Adipocyte (in vitro differentiated cells): ENCODE measurements at places on chromosomes 3 and 15.
A peak's percentile ranks its signal among the peaks of the same experiment; 100 is the strongest.

- no peak for DNase-seq
Measured at GRCh38 chr3:180288816-180289215, 252.1 kb upstream of the PEX5L start.

GRCh38 chr3:66297260-66297873 lies 76.6 kb downstream of the SLC25A26 start:
- peak; percentile 21 for DNase-seq

DNA sequence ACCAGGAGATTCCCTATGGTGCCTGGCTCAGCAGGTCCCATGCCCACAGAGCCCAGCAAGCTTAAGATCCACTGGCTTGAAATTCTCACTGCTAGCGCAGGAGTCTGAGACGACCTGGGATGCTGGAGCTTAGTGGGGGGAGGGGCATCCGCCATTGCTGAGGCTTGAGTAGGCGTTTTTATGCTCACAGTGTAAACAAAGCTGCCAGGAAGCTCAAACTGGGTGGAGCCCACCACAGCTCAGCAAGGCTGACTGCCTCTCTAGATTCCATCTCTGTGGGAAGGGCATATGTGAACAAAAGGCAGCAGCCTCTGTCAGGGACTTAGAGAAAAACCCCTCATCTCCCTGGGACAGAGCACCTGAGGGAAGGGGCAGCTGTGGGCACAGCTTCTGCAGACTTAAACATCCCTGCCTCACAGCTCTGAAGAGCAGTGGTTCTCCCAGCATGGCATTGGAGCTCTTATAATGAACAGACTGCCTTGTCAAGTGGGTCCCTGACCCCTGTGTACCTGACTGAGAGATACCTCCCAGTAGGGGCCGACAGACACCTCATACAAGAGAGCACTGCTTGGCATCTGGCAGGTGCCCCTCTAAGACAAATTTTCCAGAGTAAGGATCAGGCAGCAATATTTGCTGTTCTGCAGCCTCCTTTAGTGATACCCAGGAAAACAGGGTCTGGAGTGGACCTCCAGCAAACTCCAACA lies 231.5 kb upstream of the SETMAR start:
- no peak for DNase-seq

DNA sequence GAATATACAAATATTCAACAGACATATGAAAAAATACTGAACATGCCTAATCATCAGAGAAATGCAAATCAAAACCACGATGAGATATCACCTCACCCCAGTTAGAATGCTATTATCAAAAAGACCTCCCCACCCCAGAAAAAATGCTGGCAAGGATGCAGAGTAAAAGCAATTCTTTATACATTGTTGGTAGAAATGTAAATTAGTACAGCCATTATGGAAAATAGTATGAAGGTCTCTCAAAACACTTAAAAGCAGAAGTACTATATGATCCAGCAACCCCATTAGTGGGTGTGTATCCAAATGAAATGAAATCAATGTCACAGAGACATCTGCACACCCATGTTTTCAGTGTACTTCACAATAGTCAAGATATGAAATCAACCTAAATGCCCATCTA lies 308.7 kb downstream of the CHST2 start:
- DNase-seq = no peak

DNA sequence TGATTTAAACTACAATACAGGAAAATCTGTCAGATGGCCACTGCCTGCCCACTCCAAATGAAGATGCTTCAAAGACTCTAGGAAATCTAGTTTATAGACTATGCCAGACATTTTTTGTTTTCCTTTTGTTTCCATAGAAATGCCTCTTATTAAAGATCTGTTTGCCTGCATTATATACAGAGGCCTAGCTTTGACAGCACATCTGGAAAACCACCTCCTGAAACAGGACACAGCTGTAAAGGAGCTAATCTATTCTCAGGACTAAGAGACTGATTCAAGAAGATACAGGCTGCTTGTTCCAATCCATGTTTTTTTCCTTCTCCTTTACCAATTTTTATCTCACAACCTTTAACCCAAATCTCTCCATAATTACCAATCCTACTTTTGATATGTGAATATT lies 75.3 kb upstream of the STRIT1 start:
- DNase-seq = no peak

DNA sequence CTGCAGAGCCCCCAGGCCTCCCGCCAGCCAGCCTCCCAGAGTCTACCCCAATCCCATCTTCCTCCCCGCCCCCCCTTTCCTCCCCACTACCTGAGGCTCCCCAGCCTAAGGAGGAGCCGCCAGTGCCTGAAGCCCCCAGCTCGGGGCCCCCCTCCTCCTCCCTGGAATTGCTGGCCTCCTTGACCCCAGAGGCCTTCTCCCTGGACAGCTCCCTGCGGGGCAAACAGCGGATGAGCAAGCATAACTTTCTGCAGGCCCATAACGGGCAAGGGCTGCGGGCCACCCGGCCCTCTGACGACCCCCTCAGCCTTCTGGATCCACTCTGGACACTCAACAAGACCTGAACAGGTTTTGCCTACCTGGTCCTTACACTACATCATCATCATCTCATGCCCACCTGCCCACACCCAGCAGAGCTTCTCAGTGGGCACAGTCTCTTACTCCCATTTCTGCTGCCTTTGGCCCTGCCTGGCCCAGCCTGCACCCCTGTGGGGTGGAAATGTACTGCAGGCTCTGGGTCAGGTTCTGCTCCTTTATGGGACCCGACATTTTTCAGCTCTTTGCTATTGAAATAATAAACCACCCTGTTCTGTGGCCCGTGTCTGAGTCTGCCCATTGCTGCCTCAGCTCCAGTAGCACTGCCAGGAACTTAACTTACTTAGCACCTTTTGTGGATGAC lies 32.2 kb downstream of the PTPN23 start:
- no peak for DNase-seq

- DNase-seq = peak; percentile 16
Measured at GRCh38 chr3:97940034-97940433, 32.2 kb downstream of the RIOX2 start.

DNA sequence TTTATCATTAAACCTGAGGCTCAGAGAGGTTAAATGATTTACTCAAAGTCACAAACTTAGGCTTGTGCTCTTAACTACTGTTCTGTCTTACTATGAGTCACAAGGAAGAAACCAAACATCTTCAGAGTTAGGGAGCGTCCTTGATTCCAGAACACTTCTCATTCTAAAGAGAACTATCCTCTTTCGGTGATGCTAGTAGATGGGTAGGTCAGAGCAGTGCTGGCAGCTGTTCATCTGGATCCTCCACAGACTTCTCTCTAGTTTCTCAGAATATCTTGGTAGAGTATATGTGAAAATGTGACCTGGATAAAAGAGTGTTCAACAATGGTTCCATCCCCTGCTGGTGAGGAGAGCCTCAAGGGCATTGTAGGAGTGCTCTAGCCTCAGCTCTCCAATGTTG lies 3.3 kb downstream of the ARL6IP5 start:
- peak; percentile 42 for DNase-seq

DNA sequence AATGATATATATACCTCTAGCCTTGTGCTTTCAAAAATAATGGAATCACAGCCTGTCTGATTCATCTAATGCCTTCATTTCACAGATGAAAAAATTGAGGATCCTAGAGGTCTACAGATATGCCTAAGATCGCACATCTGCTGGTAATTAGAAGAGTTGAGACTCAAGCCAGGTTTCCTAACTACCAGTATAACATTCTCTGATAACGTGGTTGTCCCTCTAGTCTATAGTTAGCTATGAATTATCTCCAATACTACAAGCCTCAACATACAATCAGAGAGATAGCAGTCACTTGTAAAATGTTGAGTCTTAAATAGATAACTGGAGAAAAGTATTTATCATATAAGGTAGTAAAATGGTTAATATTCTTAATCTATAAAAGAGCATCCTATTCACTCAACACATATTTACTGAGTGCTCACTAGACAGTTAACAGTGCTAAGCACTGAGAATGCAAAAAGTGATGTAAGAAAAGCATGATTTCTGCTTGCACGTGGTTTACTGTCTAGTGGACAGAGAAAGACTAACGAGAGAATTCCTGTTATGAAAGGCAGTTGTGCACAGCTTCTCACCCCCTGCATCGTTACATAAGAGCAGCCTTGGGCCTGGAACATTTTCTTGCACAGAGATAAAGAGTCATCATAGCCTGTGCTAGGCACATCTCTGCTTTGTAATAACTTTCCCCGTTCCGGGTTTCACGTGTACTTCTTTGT lies 4.9 kb upstream of the ENTPD3 start:
- DNase-seq = no peak

DNA sequence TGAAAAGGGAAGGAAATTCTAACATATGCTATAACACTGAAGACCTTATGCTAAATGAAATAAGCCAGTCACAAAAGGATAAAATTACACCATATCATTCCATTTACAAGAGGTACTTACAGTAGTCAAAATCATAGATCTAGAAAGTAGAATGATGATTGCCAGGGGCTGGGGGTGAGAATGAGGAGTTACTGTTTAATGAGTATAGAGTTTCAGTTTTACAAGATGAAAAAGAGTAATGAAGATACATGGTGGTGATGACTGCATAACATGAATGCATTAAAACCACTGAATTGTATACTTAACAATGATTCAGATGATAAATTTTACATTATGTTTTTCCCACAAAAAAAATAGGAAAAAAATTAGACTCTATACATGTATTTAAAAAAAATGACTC lies 152.6 kb downstream of the SCAPER start:
- no peak for DNase-seq

GRCh38 chr3:145015253-145015652 lies 1043.6 kb downstream of the DIPK2A start:
- peak; percentile 63 for DNase-seq

DNA sequence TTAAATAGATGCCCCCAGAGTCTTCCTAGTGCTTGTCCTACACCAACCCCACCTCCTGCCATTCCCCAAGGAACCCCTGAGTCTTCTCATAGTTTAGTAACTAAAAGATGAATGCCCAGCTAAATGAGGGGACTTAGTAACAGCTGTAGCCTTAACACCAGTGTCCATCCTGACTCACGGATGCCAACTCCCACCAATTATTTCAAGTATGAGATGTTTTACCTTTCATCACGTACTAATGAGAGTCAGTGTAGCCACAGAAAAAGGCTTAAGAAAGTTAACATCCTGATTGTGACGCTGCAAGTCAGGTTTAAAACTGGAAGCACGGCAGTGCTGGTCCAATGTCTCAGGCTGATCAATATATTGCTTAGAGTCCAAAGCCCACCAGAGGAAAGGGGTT lies 109.9 kb downstream of the FMN1 start:
- no peak for DNase-seq

DNA sequence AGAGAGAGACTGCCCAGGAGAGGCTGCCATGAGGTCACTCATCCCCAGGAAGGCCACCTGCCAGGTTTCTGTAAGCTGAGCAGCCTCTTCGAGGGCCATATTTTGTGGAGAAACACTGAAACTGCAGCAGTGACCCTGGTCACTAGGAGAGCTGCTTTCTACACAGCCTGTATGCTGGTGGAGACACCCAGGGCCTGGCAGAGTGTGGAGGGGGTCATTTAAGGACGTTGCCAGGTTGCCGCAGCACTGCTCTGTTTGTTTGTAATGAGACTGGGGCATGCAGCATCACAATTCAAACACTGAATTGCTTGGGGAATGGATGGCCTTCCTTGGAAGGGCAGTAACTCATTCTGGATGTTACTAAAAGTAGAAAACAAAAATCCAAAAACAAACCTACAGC lies 104.9 kb upstream of the TRIM42 start:
- no peak for DNase-seq

DNA sequence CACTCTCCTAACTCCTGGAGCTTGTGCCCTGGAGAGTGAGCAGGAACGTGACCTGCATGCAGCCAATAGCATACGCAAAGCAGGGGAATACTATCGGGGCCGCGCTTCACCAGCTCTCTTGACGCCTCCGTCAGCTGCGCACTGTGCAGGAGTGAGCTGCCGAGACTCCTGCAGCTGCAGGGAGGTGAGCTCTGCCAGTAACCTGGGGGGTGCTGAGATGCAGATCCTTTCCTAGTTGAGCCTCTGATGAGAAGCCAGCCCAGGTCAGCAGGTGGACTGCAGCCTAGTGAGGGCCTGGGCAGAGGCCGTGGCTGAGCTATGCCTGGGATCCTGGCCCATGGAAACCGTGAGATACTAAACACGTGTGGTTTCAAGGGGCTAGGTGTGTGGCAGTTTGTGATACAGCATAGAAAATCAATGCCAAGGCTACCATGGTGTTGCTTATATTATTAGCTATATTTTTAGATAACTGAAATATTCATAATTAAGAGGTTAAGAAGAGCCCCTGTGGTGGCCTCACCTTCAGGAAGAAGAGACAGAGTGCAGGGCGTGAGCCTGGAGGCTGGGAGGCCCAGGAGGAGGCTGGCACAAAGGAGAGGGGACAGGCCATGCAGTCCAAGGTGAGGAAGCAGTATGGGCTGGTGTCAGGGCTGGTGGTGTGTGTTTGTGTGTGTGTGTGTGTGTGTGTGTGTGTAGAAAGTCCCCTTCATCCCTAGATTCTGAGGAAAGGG lies 5.9 kb upstream of the DNAJB8 start:
- no peak for DNase-seq

GRCh38 chr3:127448671-127449070 lies 141.9 kb downstream of the TPRA1 start:
- DNase-seq = no peak

DNA sequence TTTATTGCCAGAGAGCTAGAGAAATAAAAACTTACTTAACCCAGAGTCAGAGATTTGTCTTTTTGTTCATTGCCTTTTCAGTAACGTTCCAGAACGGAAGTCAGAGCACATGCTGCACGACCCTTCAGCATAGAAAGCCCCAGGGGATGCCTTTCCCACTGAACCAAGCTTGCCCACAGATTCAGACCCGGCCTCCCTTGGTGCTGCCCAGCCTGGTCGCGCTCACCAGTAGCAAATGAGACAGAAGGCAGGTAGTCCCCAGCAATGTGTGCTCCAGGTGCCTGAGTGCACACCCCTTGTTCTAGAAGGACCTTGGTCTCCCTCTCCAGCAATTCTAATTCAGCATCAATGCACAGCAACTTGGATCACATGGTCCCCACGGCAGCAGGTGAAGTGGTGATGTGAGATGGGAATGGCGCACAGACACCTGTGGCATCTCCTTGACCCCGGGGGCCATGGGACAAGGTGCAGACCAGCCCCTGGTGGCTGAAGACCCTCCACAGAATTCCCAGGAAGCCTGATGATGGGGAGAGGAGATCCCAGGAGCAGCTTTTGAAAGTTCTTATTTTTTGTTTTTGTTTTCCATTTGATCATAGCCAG lies 91.8 kb upstream of the IQSEC1 start:
- no peak for DNase-seq

GRCh38 chr3:185583925-185584324 lies 2.2 kb upstream of the SENP2 start:
- no peak for DNase-seq

DNA sequence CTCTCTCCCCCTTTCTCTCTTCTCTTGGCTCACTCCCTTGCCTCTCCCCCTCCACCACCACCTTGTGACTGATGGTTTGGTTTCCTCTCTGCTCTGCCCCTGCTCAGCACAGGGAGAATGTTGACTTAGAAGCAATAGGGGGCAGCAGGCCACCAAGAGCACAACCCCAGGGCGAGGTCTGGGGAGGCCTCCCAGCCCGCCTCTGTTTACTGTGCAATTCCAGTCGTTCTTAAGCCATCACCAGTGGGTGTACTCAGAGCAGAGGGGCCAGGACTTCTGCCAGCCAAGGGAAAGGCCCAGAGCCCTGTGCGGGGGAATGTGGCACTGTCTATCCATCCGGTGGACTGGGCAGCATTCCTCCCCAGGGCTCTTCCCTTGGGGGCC lies 5.7 kb upstream of the APEH start:
- DNase-seq = no peak
